Activated CD4-positive, alpha-beta T cell treated with anti-CD3 and anti-CD28 coated beads for 36 hours (primary cell): ENCODE measurements at places on chromosomes 4 and X.
A peak's percentile ranks its signal among the peaks of the same experiment; 100 is the strongest.

- no peak for DNase-seq
These were observed 588.5 kb downstream of the TRIML1 start for GRCh38 chr4:188727746-188728145.

DNA sequence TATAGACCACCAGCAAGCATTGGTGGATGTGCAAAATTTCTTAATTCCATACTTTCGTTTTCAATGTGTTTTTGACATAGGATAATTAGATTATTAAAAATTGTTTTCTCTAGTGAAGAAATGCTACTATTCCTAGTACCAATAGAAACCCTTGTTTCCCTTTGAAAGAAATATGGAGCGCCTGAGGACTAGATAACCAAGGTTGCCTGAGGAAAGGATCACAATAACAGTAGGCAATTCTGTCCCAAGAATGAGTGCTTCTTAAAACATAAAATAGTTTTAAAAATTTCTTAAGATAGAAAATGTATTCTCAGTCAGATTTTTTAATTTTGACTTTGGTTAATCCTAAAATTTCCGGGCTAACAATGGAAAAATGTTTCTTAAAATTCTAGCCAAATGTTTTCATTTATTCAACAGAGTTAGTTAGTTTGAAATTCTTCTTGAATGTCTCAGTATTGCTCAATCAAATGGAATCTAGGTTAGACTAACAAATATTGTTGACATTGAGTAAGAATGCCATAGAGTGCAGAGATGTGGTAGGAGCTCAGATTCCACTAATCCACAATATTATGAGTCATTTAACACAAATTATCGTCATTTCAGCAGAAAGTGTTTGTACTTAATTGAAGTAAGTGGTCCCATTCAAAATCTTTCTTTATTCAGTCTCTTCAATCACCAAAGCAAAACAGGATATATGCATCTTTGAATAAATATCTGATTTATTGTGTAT, 666.0 kb downstream of the GRID2 start:
- no peak for DNase-seq

GRCh38 chrX:27186671-27187070, 276.5 kb downstream of the PPP4R3C start:
- peak; percentile 40 for DNase-seq

GRCh38 chrX:20116577-20117240, at the start of gene MAP7D2:
Gene MAP7D2 (minus strand): TSS chrX:20116907. CDS start chrX:20116879, 28 bp downstream.
- peak; percentile 8 for DNase-seq

- no peak for DNase-seq
These were observed 383.0 kb upstream of the GALNT7 start for GRCh38 chr4:172785613-172786012.

- no peak for DNase-seq
These were observed 27.0 kb downstream of the MAGEE1 start for GRCh38 chrX:76454456-76454927.

- DNase-seq, result no peak
These were observed 7.7 kb downstream of the SCML1 start for GRCh38 chrX:17744896-17745523.

DNA sequence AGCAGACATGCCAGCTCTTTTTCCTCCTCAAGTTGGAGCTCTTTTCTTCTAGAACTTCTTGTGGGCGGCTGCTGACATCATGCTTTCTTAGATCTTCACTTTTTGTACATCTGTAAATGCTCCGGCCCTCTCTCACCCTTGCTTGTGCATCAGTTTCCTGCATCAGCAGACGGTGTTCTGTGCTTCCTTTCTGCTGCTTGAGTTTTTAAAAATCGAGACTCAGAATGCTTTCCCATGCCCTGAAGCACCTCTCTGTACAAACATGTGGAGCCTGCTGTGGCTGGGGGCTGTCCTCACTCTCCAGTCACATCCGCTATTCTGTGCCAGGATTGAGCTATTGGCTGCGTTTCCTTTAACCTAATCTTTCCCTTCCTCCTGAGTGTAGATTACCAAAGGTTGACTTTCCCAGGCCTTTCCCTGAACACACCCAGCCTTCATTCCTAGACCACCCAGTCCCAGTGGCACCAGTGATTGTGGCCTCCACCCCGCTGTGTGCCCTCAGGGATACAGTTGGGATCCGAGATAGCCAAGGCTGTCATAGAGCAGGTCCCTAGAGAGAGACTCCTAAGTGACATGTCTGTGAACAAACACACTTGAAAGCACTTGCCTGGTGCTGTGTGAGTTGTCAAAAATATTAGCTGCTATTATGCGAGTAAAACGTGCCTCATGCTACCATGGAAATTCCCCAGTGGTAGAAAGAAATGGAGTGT, 41.9 kb downstream of the TNIP2 start:
- DNase-seq, result peak; percentile 70

- DNase-seq, result no peak
These were observed 181.8 kb upstream of the GLRA2 start for GRCh38 chrX:14347523-14347922.

DNA sequence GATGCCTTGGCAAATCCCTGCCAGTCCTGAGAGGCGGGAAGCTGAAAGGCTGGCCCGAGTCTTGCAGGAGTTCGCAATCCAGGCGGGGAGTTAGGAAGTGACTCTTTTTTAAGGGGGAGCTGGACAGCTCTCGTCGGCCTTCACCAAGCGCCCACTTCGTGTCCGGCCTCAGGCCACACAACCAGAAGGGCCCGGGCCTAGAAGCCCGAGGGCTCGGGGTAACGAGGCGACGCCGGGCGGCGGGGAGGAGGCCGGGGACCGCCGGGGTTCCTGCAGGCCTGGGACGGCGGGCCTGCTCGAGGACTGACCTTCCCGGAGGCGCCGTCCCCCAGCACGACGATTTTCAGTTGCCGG, 395 bp downstream of the RAB28 start:
- peak; percentile 40 for DNase-seq

DNA sequence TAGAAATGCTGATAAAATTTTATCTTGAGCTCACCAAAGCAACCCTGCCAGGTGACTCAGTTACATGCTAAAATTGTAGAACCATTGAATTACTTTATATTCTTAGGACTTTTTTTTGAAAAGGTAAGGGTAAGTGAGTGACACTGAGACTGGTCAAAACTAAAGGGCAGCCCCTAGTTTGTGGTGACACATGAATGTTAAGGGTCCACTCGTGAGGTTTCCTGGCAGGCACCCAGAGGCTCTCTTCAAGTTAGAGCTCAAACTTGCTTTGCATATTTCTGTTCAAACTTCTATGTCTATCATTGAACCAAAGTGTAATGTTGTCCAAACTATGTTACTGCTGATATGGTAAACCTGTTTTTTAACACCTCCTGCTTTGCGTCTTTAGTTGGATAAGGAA, 30.5 kb downstream of the TMPRSS11D start:
- DNase-seq, result no peak
